GDM1 (cell line): ENCODE measurements at places on chromosomes 5 and 9.

GRCh38 chr5:52771343-52772039, 16.2 kb upstream of the ITGA1 start:
- no peak for DNase-seq

GRCh38 chr5:130109152-130109551, 204.9 kb downstream of the CHSY3 start:
- DNase-seq = no peak

- no peak for DNase-seq
These were observed 142.7 kb downstream of the FBXL17 start for GRCh38 chr5:108238936-108239887.

DNA sequence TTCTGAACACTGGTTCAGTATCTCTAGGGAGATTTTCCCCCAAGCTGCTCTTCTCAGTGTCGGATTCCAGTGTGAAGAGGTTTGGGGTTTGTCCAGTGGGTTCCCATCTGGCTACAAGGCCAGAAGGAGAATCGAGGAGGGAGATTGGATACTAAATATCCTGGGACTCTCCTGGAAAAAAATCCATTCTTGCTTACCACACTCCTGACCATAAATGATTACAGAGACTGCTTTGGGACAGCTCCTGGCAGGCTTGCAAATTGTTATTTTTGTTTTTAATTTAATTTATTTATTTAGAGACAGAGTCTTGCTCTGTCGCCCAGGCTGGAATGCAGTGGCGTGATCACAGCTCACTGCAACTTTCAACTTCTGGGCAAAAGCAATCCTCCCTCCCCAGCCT, 4.7 kb upstream of the SUSD1 start:
- no peak for DNase-seq

GRCh38 chr5:177359860-177360259, 2.1 kb downstream of the RGS14 start:
- no peak for DNase-seq

GRCh38 chr5:133867851-133868545, 100.4 kb downstream of the C5orf15 start:
- no peak for DNase-seq

GRCh38 chr9:38213631-38214299, 144.7 kb upstream of the SHB start:
- no peak for DNase-seq

GRCh38 chr9:16974436-16974835, 104.0 kb upstream of the BNC2 start:
- no peak for DNase-seq

GRCh38 chr5:146718609-146719008, 159.9 kb downstream of the PPP2R2B start:
- DNase-seq = no peak

DNA sequence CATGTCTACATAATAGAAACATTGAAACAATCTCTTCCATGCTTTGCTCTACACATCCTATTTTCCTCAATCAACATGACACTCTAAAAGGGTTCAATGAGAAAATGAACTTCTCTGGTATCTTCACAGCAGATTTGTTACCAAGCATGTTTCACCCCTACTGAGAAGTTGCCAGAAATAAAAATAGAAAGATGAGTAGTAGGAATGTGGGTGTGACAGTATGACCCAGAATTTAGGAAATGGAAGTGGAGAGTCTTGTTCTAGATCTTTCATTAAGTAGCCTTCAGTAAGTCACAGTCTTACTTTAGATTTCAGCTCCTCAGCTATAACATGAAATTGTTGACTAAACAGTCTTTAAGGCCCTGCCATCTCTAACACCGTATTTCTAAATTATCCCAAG, 581.8 kb downstream of the EFNA5 start:
- no peak for DNase-seq

DNA sequence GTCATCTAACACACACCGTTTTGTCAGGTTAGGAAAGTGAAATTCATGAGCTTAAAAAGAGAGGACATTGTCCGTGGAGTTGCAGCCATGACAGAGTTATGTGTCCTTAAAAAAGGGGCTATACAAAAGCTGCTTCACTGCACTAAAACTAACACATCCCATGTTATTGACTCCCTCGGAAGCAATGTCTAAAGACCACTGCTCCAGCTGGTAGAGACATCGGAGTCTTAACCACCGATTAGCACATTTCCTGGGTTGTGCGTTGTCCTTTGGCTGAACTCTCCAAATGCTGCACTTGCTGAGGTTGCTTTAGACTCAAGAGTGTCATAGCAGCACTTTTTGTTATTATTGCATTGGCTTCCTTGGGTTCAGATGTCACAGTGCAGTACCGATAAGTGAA, 128.3 kb upstream of the C9orf72 start:
- DNase-seq = no peak
